Hematopoietic multipotent progenitor cell treated with erythropoietin and hydrocortisone succinate and interleukin-3 and kit ligand, for 17 days (in vitro differentiated cells): ENCODE measurements at places on chromosomes 13 and 19.

DNA sequence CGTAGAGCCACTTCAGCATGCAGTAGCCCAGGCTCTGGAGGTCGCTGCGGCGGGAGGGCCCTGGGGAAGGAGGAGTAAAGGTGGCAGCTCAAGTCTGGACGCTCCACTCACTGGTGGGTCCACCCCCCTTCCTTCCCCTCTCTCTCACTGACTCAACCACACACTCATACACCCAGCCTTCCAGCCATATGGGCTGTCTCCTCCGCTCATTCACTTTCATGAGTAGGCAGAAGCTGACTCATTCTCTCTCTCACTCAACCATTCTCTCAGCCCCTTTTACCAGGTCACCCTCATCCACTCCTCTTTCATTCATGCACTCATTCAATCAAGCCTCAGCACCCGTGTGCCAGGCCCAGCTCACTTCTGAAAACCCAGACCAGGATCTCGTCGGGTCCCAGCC lies 27.5 kb upstream of the SIGLEC11 start:
- DNase-seq = no peak

GRCh38 chr19:48363810-48364597 lies at the start of the genes SYNGR4 and TMEM143:
SYNGR4 (plus strand) TSS chr19:48364367; CDS start chr19:48365843, 1,476 bp downstream.
TMEM143 (minus strand) TSS chr19:48363940; CDS start chr19:48363920, 20 bp downstream.
- peak; percentile 99 for DNase-seq

DNA sequence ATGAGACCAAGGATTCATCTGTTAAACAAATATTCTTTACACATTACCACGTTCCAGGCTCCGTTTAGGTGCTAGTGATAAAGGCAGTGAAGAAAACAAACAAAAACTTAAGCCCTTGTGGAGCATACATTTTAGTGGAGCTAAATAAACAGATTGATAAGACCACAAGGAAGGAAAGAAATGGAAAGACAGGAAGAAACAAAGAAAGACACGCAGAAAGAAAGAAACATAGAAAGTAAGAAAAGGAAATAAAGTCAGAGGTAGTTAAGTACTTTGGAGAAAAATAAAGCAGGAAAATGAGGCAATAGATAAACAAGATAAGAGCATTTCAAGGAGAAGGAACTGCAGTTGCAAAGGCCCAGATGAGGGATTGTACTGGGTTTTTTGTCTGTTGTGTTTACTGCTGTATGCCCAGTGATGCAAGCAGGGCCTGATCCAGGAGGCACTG lies 998 bp downstream of the NFKBIB start:
- DNase-seq = peak; percentile 32

GRCh38 chr13:102947745-102948405 lies 102.0 kb downstream of the ERCC5 start:
- no peak for DNase-seq

GRCh38 chr13:54165581-54166215 lies 1137.1 kb downstream of the OLFM4 start:
- no peak for DNase-seq

GRCh38 chr19:7258041-7258839 lies 36.0 kb downstream of the INSR start:
- no peak for DNase-seq

DNA sequence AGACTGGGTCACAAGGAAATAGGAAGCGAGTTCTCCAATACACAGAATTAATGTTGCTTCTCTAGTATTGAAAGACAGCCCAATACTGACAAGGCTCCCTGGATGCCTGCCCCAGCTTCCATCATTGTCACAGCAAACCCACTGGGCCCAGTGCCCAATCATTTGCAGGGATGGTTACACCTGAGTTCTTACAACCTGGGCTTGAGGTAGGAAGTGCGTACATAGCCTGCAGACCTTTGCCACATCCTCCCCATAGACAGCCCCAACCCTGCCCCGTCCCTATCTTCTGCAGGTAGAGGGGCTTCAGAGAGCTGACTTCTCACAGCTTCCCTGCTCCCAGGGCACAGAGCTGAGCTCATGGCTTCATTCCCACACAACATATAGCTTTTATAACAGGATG lies 108.1 kb upstream of the UBL3 start:
- no peak for DNase-seq

- DNase-seq = no peak
These were observed 211.1 kb downstream of the ZIC5 start for GRCh38 chr13:99760456-99760855.

DNA sequence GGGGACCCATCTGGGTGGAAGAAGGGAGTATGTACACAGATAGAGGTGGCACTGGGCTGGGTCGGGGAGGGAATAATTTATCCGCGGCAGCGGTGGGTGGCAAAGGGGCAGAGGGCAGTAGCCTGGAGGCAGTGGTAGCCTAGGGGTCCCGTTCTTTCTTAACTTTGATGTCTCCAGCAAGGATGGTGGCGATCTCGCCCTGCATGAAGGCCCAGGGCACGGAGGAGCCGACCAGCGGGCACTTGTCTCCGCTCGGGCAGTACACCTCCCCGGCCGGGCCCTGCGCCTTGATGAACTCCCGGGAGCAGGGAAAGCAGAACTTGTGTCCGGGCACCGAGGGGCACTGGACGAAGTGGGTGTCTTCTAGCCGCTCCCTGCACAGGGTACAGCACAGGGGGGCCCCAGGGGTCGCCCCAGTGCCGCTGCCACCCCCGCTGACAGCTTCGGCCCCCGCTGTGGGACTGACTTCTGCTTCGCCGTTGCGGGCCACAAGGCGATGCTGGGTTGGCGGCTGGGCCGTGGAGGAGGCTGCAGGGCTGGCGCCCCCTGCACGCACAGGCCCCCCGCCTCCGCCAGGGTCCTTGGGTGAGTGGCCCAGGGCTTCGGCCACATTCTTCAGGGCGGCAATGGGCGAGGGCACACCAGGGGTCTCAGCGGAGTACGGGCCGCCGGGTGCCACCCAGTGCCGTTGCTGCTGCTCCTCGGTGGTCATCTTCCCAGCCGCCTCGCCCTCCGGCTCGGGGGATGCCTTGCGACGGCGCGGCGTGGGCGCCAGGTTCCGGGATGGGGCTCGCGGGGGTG lies 1.9 kb downstream of the IRF2BP1 start:
- no peak for DNase-seq

GRCh38 chr19:43609872-43610271 lies 2.0 kb upstream of the SRRM5 start:
- DNase-seq = no peak

DNA sequence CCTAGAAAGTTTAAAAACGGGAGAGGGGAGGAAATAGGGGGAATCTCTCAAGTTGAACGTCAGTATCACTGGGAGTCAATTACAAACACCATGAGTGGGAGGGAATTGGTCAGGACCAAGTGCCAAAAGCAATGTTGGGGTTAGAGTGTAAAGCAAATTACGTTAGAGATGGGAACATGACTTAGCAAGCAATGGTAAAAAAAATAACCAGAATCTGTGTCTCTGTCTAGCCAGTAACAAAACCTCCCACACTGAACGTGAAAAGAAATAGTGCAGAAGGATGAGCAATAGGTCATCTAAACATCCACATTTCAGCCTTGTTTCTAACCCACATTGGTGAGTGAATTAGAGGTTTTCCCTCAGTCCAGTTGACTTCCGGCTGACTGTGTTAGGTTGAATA lies 242.2 kb downstream of the COG6 start:
- no peak for DNase-seq

DNA sequence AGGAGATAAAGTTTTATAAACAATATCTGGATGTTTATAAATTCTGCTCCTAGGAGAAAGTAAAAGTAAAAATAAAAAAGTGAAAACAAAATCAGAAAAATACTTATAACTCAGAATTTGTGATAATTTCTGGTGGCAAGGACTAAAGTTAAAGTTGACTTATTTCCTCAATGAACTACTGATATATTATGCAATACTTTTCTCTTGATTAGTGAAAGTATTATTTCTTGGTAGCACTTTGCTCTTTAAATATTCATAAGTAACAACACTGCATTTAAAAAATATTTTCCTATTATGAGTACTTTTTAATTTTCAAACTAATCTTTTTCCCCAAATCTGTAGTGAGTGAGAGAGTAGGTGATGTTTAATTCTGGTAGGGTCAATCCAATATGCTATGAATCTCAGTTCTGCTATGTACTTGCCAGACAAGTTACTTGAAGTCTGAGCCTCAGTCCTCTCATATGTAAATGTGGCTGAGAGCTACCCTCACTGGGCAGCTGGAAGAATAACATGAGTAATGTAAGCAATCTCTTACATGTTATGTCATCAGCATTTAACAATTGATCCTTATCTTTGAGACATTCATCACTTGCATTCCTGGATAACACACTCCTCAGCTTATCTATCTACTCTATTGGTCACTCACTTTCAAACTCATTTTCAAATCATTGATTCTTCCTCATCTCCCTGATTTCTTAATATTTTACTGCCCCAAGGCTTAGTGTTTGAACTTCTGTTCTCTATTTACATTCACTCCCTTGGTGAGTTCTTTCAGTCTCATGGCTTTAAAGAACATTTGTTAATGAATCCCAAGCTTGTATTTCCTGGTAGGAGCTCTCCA lies 239.0 kb downstream of the RGCC start:
- no peak for DNase-seq

DNA sequence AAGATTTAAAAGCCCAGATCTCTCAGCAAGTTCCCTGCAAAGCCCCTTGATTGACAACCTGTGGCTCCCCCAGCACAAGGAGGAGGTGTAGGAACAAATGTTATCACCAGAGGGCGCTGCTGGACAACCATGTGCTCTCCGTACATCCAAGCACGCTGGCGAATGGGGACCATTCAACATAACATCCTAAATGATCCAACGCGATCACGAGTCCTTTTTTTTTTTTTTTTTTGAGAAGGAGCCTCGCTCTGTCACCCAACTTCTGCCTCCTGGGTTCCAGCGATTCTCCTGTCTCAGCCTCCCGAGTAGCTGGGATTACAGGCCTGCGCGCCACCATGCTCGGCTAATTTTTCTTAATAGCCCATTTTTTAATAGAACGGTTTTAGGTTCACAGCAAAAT lies 52.0 kb downstream of the NWD1 start:
- peak; percentile 74 for DNase-seq

DNA sequence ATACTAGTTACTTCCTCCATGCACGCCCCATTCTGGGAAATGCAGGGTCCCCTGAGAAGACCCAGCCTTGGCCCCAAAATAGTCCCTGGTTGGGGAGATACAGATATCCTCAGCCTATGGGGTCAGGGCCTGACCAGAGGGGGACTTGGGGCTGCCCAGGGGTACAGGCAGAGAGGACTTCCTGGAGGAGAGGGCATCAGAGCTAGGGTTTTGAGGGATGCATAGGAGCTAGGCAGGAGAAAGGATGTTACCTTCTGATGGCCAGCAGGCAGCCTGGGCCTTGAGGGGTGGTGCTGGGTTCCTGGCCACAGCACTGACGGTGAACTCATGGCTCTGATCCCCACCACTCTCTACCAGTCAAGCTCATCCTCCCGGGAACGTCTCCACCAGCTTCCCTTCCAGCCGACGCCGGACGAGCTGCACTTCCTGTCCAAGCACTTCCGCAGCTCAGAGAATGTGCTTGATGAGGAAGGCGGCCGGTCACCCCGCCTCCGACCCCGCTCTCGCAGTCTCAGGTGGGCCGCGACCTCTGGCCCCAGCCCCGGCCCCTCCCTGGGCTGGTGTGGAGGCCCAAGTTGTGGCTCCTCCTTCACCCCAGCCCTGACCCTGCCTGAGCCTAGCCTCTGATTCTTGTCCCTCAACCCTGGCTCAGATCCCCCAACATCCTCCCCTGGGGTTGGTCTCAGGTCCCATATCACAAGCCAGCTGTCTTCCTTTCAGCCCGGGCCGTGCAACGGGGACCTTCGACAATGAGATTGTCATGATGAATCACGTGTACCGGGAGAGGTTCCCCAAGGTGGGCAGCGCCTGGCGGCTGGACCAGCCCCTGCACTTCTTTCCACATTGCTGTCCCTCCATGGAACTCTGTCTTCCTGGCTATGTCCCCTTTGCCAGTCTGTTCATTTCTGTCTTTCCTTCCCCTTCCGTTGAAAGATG lies 25.6 kb downstream of the MAST3 start:
- no peak for DNase-seq

- peak; percentile 86 for DNase-seq
These were observed 12.5 kb upstream of the ACTN4 start for GRCh38 chr19:38634757-38635482.

GRCh38 chr19:11111771-11112144 lies 22.5 kb downstream of the LDLR start:
- DNase-seq = no peak

DNA sequence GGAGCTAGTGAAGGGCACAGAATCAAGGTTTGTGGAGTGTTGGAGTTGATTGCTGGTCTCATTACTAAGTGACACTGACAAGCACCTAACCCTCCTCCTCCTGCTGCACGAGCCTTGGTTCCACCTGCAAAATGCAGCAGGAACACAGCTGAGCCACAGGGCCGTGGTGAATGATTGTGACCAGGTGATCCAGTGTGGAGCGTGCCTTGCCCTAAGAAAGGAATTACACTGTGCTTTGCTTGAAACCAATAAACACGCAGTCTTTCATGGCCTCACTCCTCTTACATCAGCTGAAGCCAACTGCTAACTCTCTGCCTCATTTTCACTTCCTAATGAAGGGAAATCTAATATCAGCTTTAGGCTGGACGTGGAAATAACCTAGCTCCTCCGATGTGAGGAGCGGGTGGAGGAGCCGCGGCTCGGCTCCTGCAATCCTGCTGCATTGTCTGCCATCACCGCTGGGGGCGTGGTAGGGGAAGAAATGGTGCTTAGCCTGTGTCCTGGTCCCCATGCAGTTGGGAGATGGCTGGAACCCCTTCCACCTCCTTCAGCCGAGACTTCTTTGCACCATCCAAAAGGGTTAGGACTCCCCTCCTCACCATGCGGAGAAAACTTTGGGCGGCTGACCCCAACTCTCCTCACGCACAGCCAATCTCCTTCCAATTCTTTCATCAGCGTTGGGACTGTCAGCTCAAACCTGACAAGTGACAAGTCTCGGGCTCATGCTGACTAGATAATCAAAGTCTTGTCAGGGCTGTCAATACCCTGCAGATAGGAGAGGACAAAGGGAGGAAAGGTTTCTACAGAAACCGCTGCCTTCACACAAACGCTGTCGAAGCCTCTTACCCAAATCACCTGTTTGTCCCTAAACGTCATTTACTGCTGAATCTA lies 427.9 kb downstream of the ZNF536 start:
- DNase-seq = no peak

DNA sequence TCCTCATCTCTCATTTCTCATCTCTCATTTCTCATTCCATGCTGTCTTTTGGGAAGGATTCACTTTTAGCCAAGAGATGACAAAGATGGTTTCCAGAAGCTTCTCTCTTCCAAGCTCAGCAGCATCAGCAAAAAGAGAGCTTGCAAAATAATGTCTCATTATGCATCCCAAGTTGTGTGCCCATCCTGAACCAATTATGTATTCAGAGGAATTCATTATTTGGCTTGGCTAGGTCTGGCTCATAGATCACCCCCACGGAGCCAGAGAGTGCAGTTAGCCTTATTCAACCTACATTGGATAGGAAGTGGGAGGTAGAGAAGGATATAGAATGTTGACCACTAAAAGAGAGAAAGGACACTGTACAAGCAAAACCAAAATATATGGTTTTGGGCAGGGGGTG lies 5.4 kb upstream of the OLFM2 start:
- DNase-seq = no peak

GRCh38 chr13:77507931-77508776 lies 27.4 kb upstream of the SCEL start:
- DNase-seq = no peak

GRCh38 chr13:32838945-32839344 lies 177.3 kb upstream of the KL start:
- DNase-seq = no peak
